ENCODE measurements at places on chromosomes 12 and 14.

- DNase-seq: no peak
These were observed 28.2 kb upstream of the TMEM233 start for GRCh38 chr12:119565404-119565803.

DNA sequence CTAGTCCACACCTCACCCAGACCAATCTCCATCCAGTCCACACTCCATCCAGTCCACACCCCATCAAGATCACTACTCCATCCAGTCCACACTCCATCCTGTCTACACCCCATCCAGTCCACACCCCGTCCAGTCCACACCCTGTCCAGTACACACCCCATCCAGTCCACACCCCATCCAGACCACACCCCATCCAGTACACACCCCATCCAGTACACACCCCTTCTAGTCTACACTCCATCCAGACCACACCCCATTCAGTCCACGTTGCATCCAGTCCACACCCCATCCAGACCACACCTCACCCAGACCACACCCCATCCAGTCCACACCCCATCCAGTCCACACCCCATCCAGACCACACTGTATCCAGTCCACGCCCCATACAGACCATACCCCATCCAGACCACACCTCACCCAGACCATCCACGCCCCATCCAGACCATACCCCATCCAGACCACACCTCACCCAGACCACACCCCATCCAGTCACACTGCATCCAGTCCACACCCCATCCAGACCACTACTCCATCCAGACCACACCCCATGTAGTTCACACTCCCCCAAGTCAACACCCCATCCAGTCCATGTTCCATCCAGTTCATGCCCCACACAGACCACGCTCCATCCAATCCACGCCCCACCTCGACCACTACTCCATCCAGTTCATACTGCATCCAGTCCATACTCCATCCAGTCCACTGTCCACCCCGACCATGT is 116.6 kb upstream of the RTL1 start:
- no peak for DNase-seq

DNA sequence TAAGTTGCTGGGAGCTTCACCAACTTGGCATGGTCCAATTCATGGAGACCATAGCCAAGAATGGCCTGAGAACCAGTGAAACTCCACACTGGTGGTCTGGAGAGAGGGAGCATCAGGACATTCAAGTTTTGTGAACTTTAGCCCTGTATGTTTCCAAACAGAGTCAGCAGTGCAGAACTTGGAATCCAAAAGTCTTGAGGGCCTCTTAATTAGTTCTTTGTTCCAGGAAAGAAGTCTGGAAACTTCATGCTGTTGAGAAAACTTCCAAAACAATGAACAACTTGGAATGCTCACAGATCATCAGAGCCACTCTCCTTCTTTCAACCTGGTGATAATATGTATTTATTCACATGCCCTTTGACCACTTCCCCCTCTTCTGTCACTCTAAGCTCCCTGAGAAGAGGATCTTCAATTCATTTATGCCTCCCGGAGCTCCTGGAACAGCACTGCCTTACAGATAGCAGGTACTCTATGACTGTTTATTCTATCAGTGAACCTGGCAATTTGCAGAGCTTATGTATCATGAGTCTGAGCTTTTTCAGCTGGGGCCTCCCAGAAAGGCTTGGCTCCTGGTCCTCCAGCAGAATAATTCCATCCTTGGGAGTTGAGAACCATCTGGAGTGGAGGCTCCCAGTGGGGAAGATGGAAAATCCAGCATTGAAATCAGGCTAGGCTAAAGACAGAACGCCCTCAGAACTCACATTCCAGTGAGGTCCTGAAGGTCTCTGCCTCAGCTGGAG is 191.4 kb downstream of the KTN1 start:
- no peak for DNase-seq

DNA sequence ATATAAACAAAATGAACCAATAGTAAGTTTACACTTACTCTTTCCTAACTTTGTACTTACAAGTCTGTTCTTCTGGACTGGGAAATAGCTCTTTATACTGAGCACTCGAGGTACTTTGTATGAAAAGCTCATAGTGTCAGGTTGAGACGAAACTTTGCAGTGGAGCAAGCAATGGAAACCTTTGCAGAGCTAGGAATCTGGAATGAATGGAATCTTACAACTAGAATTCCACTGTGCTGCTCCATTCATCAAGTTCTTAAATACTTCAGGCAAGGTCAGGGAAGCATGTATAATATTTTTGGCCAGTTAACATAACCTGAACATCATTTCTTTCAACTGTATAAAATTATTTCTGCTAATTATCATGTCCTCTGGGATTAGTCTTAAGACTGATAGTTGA is 1327.5 kb upstream of the FLRT2 start:
- DNase-seq: no peak

- no peak for DNase-seq
These were observed 37.5 kb downstream of the EMP1 start for GRCh38 chr12:13233830-13234641.

All from ELF-1 (cell line).